ENCODE measurements at places on chromosomes 4 and X.
A peak's percentile ranks its signal among the peaks of the same experiment; 100 is the strongest.

GRCh38 chr4:161936625-161937550, 226.9 kb downstream of the FSTL5 start:
- DNase-seq = peak; percentile 94

DNA sequence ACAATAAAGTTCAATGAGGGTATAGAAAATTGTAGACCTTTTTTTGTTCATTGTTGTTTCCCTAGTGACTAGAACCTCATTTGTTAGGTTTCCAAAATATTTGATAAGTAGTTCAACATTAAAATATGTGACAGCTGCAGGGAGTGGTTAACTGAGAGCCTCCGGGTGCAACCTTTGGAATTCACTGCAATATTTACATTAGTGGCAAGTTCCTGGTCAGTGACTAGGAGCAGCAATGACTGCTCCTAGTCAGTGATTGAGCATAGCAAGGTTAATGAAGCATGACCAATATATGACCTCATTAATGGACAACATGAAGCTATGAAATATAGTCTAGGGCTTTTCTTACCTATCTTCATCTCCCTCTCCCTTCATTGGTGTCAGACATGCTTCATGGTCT, 65.8 kb upstream of the FAM47A start:
- DNase-seq = no peak

GRCh38 chrX:20829665-20830491, 544.3 kb upstream of the CNKSR2 start:
- DNase-seq = no peak

DNA sequence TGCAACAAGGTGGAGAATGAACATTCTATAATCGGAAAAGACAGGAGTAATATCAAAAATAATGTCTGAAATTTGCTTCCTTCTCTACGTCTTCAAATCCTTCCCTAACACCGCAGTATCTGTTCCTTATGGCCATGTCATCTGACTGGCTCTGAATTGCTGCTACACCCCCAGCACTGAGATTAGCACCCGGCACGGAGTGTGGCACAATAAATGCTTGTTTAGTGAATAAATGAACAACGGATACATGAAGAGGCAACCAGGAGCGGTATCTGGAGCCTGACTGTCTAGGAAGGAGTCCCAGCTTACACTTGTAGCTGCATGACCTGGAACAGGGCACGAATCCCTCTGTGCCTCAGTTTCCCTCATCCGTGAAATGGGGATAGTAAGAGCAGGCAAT, 164.3 kb downstream of the AFAP1 start:
- DNase-seq = no peak

GRCh38 chr4:152094970-152095700, 334.3 kb upstream of the GATB start:
- DNase-seq = peak; percentile 47

- DNase-seq = no peak
These were observed 104.1 kb upstream of the MCF2 start for GRCh38 chrX:139811942-139812629.

DNA sequence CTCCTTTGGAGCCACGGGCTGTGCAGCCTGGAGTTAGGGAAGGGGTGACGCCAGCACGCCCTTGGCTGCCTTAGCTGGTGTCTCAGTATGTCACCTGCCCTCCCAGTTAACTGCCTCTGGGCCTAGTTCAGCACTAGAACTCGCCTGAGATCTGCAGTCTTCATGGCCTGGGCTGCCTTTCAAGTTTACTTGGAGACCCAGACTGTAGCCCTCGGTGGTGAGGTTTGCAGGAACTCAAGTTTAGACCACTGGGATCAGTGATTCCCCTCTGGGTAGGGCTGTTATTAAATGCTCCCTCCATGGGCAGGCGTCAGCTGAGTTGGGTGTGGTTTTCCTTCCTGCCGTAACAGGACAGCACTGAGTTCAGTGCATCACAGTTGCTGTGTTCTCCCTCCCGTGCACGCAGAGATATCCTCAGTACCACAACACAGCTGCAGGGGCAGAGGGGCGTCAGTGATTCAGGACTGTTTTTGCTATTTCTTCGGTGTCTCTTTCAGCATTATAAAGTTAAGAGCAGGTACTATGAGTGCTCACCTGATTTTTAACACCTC, 30.5 kb downstream of the PLAC8 start:
- DNase-seq = no peak

DNA sequence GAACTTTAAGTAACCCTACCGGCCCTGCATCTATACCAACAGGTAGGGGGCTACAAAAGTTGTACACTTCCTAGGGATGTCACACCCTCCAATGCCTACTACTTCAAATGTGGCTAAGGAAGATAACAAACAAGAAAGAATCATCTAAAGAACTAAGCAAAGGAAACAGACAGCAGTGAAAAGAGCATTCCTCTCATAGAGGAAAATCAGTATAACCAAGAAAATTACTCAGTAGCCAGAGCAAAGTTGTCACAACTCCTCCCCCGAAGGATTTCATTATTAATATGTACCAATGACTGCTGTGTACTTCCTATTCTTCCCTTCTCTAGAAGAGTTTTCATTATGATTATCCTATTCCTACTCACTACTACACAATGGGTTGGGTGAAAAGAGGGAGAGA, 12.6 kb downstream of the ANKRD17 start:
- no peak for DNase-seq

DNA sequence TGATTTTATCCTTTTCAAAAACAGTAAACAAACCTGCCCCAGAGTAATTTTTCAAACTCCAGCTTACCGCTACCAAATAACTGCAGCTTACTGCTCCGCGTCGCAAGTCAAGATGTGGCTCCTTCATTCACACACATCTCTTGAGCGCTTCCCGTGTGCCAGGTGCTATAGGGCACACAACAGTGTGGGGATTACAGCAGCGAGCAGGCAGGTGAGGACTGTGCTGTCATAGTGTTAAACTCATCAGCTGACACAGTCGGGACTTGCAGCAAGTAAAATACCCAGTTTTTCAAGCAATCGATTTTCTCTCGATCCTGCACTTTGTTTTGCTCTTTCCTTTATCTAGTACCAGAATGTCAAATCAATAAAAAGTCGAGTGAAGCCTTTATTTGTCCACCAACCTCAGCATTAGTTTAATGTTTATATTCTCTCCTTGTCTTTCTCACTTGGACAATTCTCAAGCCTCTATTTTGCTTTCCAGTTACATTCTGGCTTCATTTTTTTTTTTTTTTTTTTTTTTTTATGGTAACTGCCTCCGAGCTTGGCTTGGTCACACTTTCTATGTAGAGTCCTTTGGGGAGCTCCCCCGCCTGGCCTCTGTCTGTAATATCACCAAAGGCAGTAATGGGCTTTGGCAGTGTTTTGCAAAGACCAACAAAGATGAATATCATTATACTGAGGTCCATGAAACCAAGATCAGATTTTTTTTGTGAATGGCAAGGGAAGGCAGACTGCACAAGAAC, 8.3 kb upstream of the ASB5 start:
- DNase-seq = peak; percentile 58

GRCh38 chr4:72566464-72566972, 2.5 kb downstream of the ADAMTS3 start:
- DNase-seq = no peak

DNA sequence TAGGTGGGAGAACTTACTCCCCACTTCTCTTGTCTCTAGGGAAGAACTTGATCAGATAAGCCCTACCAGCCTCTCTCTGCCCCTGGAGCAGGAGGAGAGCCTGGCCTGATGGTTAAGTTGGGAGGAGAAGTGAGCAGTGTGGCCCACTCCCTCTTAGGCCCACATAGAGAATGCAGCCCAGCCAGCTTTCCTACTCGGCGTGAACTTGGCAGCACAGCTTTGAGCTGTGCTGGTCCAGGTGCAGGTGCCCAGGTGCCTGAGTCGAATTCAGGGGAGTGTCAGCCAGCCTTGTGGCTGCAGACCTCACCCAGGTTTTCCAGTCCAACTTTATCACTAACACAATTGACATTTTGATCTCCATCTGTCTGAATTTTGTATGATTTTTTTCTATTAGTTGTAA, 77.6 kb upstream of the PAQR3 start:
- DNase-seq = no peak

DNA sequence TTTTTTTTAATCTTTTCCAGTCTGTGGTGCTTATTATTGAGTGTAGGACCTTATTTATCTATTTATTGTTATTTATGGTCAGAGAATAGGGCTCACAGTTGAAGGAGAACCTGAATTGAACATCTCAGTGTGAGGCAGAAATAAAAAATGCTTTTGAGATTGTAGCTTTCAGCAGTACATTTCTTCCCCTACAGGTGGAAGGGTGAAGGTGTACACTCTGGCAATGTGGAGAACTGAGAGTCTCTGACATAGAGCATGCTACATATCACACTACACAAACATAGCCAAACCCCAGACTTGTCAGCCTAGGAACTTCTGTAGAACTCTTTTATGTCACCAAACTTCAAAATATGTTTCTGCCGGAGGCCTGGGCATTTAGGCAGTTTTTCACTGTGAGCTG, 140.2 kb downstream of the STIM2 start:
- no peak for DNase-seq

DNA sequence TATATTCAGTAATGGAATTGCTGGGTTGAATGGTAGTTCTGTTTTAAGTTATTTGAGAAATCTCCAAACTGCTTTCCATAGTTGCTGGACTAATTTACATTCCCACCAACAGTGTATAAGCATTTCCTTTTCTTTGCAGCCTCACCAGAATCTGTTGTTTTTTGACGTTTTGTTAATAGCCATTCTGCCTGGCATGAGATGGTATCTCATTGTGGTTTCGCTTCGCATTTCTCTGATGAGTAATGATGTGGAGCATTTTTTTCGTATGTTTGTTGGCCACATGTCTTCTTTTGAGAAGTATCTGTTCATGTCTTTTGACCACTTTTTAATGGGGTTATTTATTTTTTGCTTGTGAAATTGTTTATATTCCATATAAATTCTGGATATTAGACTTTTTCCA, 13.6 kb upstream of the MAGED4B start:
- DNase-seq = peak; percentile 13

- no peak for DNase-seq
These were observed 42.3 kb downstream of the RBM47 start for GRCh38 chr4:40587351-40587750.

GRCh38 chr4:1061760-1062159, 50.3 kb downstream of the FGFRL1 start:
- no peak for DNase-seq

DNA sequence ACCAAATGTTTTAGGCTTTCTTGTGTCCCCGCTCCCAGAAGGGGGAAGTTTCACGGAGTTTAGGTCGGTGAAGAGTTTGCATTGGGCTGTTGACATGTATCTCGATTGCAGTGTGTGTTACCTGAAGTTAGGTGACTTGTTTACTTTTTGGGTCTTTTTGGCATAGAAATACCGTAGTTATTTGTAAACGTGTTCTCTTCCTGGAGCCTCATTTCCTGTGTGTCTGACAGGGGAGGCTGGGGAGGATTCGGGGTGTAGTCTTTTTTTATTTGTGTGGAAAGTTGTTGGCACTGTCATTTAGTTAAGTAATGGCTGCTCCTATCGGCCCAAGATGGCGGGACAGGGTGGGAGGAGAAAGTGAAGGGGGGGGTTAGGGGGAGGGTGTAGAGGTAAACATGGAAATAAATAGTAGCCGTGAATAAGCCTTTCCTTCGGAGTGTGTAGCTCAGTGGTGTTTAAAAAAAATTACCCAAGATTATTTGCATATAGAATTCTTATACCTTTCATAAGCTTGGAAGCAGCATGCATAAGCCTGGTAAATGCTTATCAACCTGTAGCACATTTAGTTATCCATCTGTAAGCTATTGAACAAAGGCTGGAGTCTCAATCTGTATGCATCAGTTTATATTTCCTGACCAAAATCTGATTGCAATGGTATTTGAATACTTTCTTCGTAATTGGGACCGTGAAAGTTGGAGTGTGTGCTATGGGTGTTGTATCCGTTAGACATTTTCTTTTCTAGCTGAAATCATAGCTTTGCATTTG, 1.6 kb downstream of the KDM6A start:
- no peak for DNase-seq

DNA sequence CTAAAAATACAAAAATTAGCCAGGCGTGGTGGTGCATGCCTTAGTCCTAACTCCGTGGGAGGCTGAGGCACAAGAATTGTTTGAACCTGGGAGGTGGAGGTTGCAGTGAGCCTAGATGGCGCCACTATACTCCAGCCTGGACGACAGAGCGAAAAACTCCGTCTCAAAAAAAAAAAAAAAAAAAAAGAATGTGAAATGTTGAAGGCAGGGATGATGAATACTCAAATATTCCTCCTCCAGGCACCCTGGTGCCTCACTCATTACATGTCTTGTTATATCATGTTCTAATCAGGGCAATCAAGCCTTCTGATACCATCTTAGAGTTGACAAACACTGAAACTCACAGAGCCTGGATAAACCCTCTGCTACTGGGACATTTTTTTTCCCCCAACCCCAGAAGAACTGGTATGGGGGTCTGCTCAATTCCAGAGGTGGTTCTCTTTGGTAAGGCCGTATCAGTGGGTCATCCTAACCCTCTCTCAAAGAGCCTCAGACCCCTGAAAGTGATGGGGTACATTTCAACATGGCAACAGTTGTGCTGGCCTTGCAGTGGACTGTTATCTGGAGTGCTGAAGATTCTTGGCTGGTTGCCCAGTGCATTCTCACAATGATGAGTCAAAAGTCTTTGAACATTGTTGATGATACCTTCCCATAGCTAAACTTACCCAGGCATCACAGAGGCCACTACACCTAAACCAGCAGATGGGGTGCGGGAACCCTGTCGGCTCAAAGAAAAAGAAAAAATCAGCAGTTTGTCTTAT, 2.4 kb upstream of the SH3KBP1 start:
- DNase-seq = peak; percentile 34

GRCh38 chr4:177155454-177155853, 154.2 kb upstream of the NEIL3 start:
- DNase-seq = no peak

- no peak for DNase-seq
These were observed 36.2 kb upstream of the DHRSX start for GRCh38 chrX:2536974-2537373.

- DNase-seq = no peak
These were observed 4.5 kb downstream of the RAB9A start for GRCh38 chrX:13693341-13693961.

GRCh38 chr4:73600954-73601353, 19.3 kb downstream of the RASSF6 start:
- no peak for DNase-seq

DNA sequence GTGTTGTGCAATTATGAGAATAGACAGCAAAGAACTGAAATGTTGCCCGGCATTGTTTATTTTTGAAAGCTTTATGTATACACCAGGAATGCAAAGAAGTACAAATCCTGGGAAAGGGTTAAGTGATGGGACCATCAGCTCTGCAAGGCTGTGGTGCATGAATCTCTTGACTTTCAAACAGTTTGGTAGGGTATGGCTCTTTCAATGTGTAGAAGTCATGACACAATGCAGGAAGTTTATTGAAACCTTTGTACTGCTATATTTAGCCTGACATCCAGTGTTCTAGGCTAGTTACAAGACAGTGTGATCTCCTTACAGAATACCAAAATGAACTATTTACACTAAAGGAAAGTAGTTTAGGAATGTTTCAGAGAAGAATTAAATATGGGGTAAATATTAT, 206.8 kb upstream of the HAND2 start:
- no peak for DNase-seq

DNA sequence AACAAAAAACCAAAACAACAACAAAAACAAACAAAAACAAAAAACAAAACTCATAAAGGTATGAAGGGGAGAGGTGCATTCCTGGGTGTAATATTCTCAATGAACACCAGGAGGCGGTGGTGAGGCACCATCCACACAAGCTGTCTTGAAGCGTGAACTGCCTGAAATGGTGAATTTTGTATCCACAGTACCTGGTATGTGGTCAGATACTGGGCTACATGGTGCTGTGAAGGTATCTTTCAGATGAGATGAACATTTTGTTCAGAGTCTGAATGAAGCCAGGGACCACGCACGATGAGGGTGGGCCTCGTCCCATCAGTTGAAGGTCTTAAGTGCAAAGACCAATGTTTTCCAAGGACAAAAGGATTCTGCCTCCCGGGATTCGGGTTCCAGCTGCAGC, 58.5 kb downstream of the ASMT start:
- no peak for DNase-seq

GRCh38 chr4:140071806-140072205, 82.2 kb downstream of the MAML3 start:
- DNase-seq = peak; percentile 82

Data from astrocyte of the cerebellum (primary cell).